T-helper 1 cell (primary cell): ENCODE measurements at places on chromosomes 2 and 18.

DNA sequence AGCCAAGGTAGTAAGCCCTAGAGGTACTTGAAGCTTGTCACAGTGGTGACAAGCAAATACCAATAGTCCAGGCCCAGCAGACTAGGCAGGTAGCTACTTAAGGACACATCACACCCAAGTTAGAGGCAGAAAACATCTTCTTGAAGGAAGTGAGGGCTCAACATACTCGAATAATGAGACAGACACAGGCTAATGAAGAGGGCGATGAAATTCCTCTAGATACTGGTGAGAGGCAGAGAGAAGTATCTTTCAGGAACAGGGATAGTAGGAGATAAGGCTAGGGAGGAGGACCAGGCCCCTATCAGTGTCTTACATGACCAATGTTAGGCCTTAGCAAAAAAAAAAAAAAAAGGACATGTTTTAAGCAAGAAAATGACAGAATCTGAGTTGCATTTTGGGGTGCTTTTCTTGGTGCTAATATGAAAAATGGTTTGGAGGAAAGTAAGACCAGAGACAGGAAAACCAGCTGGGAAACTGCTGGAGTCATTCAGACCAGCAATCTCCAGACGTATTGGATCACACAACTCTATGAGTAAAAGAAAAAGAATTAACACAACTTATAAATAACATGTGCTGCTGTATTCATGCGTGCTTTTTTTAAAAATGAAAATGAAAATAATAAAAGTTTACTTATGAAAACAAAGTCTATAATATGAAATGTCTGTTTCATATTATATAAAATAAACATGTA lies 37.7 kb downstream of the COBLL1 start:
- no peak for DNase-seq

DNA sequence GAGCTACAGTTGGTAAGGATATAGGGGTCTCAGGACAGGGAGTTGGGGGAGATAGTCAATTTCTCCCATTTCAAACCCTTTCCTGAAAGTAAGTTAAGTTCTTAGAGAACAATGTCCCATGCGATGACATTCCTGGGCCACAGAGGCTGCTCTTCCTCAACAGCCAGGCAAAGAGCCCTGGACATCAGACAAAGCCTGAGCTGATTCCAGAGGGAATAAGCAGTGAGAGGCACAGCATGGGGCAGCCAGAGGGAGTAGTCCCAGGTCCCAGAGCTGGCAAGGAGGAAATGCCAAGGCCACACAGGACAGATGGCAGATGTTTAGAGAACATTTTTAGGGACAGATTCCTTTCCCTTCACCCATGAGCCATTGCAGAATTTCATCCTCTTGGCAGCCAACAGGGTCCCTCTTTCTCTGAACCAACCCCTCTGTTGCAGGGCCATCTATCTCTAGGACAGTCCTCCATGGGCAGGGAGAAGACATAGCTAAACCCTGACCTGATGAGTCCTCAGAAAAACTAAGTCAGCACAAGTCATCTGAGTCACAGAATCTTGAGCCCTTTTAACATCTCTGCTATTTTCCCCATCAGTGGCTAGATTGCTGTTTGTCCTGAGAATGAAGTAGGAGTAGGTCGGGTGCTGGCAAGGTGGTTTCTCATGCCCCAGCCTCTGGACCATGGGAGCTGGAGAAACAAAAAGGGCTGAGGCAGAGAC lies 81.6 kb upstream of the STPG4 start:
- no peak for DNase-seq

DNA sequence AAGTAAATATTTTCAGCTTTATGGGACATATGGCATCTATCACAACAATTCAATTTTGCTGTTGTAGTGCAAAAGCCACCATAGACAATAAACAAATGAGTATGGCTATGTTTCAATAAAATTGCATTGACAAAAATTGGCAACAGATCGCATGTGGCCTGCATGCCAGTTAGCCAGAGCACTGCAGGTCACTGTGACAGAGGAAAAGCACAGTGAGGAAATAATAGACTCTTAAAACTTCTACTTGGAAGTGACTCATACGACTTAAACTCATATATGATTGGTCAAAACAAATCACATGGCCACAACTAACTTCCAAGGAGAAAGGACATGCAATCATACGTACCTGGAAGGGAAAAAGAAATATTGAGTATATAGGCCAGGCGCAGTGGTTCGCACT lies 44.4 kb downstream of the EXOC6B start:
- DNase-seq, result no peak

- no peak for DNase-seq
These were observed 591.0 kb downstream of the EPHA4 start for GRCh38 chr2:220980966-220981675.

GRCh38 chr18:11851806-11852337 lies 659 bp downstream of the CHMP1B start:
- DNase-seq, result peak; percentile 46

DNA sequence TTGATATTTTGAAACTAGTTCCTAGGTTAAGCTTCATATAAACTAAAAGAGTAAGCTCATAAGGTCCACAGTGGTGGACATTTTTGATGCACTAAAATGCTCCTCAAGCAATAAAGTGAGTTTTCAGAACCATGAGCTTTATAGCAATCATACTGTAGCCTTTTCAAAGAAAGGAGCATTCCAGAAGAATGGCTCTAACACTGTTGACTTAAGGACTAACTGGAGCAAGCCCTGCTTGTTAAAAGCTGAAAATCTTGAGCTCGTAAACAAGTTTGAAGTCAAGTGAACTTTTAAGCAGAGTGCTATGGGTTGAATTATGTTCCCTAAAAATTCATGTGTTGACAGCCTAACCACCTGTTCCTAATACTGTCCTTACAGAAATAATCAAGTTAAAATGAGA lies 38.0 kb downstream of the KYNU start:
- no peak for DNase-seq

- DNase-seq, result peak; percentile 65
These were observed 206.7 kb downstream of the SH3RF3 start for GRCh38 chr2:109335631-109336176.

GRCh38 chr2:11753886-11754699 lies 7.7 kb downstream of the LPIN1 start:
- peak; percentile 83 for DNase-seq

- no peak for DNase-seq
These were observed 602.9 kb downstream of the NYAP2 start for GRCh38 chr2:226002438-226002837.

DNA sequence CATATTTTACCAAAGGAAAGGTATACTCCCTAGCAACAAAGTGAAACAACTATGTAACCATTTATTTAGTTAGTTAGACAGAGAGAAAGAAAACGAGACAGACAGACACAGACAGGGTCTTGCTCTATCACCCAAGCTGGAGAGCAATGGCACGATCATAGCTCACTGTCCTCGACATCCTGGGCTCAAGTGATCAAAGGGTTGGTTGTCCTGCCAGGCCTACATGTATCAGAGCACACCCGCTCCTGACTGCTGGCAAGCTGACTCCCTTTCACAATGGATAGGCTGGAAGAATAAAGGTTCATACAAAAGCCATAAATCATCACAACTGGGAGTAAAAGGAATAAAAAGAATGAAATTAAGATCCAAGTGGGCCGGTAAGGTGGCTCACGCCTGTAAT lies 53.5 kb downstream of the ATL2 start:
- no peak for DNase-seq

DNA sequence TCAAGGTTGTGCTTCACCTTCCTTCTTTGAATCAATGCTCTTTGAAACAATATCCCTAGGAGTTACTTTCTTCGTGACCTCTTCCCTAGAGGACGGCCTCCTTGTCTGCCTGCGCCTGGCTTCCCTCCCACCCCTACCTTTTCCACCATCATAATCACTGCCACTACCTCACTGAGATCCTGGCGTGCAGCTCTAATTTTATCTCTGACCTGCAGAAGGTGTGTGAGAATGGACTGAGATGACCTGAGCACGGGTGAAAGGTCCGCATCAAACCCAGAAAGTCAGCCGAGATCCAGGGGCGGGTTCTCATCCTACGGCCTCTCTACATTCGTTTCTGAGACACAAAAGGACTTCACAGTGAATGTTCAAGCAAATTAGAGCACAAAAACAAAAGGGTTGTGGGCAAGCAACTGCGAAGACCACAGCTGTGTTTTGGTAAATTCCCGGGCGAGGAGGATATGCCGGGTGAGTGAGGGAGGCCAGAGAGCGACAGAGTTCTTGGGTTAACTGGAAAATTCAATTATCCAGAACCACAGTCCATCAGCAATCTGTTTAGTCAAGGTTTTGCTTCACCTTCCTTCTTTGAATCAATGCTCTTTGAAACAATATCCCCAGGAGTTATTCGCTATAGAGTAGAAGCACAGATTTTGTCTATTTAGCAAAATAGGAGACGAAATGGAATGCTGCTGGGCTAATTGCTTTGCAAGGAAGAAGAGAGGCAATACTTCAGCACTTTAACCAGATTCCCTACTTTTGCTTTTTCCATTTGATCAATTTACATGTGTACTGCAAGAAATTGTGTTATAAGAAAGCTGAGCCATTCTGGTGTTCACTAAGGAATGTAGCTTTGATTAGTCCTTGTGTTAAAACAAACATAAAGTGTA lies 212.6 kb downstream of the ACKR3 start:
- no peak for DNase-seq

- no peak for DNase-seq
These were observed 76.0 kb downstream of the RNF144A start for GRCh38 chr2:6993229-6993640.

DNA sequence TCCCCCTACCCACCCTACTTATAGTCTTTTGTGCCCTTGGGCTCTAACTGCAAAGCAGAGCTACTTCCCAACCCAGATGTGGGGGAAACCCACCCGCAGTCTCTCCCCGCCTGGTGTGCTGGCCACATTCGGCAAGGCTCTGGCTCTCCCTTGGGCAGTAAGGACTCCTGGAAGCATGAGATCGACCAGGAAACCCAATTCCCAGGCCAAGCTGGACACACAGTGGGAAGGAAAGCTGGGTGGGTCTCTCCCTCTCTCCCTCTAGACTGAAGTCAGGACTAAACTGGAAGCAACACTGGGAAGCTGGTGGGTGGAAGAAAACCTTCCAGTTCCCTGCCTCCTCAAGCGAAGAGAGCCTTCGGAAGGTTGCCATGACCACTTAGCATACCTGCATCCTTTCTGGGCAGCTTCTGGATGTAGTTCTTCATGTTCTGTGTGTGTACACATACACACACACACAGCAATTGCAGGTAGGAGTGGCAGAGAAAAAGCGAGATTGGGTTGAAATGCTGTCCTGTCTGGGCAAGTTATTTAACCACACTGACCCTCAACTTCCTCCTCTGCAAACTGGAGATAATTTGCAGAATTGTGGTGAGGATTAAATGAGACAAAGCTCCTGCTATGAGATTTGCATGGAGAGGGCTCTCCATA lies 33.9 kb downstream of the ZBTB7C start:
- no peak for DNase-seq

DNA sequence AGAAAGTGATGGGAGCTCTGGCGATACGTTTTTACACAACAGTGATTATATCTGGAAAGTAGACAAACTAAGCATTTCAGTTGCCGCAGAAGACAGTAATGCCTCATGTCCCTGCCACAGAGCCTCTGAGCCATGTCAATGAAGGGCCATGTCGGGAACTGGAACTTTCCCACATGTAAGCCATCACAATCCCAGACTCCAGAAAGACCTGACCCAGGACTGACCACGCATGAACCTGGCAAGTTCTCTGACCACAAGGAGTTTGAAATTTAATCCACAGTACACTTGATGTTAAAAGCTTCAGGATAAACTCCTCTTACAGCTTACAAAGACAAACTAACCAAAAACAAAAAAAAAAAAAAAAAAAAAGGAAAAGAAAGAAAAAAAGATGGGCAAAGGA lies 267.3 kb downstream of the SLC8A1 start:
- no peak for DNase-seq

DNA sequence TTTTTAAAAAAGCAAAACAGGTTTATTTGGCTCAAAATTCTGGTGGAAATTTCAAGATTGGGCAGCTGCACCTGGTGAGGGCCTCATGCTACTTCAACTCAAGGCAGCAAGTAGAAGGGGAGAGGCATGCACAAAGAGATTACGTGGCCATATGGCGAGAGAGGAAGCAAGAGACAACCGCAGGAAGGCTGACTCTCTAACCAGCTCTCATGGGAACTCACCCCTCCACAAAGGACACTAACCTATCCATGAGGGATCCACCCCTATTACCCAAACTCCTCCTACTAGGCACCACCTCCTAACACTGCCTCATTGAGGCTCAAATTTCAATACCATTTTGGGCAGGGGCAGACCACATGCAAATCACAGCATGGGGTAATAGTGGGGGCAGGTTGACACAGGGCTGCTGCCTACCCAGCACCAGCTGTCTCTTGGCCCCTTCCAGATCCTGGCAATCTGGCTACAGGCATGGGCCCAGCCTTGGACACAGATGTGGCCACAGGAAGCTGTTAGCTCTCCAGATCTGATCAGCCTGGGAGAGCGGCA lies 2.0 kb upstream of the CAPN10 start:
- no peak for DNase-seq

GRCh38 chr2:230060672-230061293 lies 7.9 kb downstream of the SLC16A14 start:
- no peak for DNase-seq

DNA sequence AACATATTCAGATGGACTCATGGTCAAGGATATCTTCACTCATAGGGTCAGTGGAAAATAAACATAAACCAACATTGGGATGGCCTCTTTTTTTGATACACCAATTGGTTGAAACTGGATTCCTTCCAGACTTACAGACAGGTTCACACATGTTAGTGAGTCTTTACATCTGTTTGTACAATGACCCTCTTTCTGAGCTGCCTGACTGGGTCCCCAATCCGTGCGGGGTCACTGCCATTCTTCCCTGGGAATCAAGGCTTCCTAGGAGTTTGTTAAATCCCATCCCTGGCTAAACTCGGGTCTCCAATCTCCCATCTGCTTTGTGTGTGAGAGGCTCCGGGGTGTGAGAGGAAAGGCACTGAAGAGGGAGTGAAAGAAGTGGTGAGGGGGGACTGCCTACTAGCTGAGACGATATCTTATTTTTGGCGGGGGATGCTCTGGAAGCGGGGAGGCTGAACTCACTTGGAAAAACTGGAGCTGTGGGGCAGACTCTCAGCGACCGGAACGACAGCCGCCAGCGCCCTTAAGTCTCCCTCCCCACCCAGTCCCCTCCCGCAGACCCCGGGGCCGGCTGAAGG lies 487 bp downstream of the STARD6 start:
- DNase-seq, result no peak

DNA sequence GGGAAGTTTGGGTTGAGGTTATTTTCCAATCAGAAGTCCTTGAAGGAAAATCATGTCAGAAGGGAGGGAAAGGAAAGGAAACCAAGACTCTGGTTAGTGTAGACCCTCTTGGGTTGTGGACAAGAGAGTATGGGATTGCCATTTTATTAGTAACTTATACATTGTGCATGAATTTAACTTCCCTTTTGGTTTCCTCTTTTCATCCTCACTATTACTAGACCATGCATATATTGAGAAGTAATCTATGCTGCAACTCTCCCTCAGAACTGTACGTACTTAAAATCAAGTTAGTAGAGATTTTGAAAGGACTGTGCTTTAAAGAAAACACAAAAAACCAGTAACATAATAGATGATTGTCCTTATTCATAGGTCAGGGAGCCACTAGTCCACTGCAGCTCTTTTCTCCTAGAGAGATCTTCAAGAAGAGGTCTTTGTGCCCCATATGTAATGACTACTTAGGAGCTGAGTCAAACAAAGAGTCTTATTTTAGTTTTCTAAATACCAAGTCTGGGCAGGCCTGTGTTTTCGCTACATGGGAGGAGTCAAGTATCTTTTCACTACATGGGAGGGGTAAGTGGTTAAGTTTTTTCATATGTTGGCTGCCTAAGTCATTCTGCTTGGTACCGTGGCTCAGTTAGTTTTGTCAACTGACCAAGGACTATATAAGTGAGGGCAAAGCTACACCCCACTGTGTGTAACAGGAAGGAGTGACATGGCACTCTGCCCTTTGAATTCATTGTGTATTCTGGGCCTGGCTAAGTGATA lies 25.2 kb upstream of the FAM117B start:
- DNase-seq, result peak; percentile 11
